ENCODE measurements at places on chromosomes 1 and 21.
A peak's percentile ranks its signal among the peaks of the same experiment; 100 is the strongest.

GRCh38 chr1:246295968-246296367 lies 211.1 kb downstream of the SMYD3 start:
- no peak for DNase-seq

GRCh38 chr1:61244114-61244513 lies 161.8 kb downstream of the NFIA start:
- peak; percentile 58 for DNase-seq

GRCh38 chr1:19643121-19643520 lies 990 bp upstream of the NBL1 start:
- DNase-seq: no peak

DNA sequence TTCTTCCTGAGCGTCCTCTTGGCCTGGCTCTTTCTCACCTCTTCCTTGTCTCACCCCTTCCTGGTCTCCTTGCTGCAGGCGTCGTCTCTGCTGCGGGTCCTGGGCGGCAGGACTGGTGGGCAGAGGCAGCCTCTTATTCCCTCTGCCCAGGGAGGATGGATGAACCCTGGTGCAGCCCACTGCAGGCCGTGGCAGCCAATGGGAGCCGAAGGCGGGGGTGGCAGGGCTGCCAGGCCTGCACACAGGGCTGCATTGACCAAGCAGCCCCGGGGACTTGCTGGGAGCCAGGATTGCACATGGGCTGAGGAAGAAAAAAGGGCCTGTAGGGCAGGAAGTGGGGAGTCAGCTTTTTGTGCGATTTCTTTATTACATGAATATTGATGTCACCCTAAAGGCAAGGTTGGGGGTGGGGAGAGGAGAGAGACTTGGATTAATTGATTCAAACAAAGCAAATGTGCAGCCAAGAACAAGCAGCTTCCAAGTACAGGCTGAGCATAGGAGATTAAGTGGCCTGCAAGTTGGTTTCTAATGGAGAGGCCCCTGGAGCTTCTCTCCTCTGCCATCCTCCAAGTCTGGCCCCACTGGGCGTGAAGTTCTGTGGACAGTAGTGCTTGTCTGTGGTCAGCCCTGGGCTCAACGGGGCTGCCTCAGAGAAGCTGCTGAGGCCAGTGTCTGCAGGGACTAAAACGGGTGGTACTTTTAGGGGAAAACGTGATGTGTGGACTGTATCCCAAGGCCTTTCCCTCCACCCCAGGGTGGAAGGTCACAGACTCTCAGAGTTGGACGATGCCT lies at the start of gene S100B:
S100B (minus strand) TSS at position 108 of the 792 bp plus-strand sequence. CDS start 2,667 bp downstream, outside the sequence.
- no peak for DNase-seq

GRCh38 chr1:57279909-57280666 lies 143.8 kb downstream of the DAB1 start:
- no peak for DNase-seq

GRCh38 chr1:106749491-106749890 lies 307.0 kb upstream of the PRMT6 start:
- no peak for DNase-seq

DNA sequence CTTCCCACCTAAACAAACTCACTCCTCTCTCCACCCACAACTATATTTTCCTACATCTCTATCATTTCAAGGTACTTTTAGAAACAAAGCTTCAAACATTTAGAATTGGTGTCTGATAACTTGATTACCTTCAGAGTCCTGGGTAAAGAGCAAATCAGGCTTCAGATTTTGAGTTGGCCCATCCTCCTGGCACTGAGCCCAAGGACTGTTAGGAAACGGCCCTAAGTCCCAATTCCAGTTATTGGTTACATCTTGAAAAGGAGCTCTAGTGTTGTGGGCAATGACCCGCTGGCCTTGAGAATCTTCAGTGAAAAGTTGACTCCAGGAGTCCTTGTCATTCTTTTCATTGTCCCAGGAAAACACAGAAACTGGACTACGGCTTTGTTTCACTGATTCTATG lies 15.1 kb downstream of the MTFR1L start:
- DNase-seq: no peak

- DNase-seq: no peak
These were observed 460.1 kb upstream of the RUNX1 start for GRCh38 chr21:35509001-35509704.

GRCh38 chr1:21491488-21492355 lies 17.5 kb upstream of the ALPL start:
- DNase-seq: no peak

DNA sequence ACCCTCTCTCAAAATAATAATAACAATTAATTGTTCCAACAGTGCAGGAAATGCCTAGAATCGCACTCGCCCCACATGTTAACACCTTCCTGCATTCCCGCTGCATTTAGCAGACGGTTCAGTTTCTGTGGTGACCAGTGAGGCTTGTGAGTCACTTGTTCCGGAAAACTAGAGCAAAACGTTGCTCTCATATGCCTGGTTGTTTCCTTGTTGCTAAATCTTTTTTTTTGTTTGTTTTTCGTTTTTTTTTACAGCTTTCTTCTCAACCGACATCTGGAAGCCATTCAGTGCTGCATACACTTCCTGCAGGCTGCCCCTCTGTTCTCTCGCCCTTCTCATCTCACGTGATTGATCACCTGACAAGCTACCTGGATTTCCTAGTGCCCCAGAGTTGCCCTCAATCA lies 56.9 kb upstream of the TMPRSS2 start:
- peak; percentile 72 for DNase-seq
